Left ventricle myocardium inferior (tissue), 1 donor: ENCODE measurements at places on chromosomes 12 and 14.

DNA sequence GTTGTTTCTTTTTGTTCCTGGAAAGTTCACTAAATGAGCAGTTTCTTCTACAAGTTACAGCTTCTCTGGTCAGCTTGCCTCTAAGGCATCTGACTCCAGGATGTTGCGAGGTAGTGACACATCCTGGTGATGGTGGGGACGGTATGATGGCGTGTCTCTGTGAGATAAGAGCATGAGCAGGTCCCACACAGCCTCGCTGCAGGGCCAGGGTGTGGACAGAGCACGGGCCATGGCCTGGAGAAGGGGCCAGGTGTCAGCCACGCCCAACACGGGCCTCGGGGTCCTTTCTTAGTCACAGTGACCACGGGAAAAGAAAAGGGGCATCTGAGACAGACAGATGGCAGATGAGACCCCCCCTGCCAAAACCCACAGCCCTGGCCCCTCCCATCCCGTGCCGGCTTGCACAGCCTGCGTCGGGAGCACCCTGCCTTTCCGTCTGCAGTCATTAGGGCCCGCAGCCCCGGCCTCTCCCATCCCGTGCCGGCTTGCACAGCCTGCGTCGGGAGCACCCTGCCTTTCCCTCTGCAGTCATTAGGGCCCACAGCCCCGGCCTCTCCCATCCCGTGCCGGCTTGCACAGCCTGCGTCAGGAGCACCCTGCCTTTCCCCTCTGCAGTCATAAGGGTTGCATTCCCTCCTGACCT is 79.3 kb upstream of the DYNC1H1 start:
- DNase-seq: no peak

- DNase-seq: no peak
Observed at GRCh38 chr12:39986674-39987073, 119.2 kb downstream of the SLC2A13 start.

- peak; percentile 15 for DNase-seq
Observed at GRCh38 chr12:119902084-119902509, 25.0 kb upstream of the CIT start.

GRCh38 chr12:39178837-39179236 is 264.1 kb downstream of the KIF21A start:
- no peak for DNase-seq

DNA sequence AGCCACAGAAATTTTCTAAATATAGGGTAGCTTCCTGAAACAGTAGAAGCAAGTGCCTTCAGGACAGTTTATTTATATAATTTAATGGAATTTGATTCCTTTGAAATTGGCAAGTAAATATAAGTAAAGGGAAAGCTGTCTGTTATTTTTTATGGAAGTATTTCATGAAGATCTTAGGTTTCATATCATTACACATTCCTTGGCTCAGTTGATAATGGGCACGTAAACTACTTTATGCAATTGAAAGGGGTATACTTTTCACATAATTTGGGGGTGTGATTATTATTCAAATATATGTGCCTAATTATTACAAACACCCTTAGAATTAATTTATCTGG is 71.1 kb upstream of the RAP1B start:
- no peak for DNase-seq

GRCh38 chr12:66683073-66683472 is 4.2 kb upstream of the GRIP1 start:
- DNase-seq: no peak

DNA sequence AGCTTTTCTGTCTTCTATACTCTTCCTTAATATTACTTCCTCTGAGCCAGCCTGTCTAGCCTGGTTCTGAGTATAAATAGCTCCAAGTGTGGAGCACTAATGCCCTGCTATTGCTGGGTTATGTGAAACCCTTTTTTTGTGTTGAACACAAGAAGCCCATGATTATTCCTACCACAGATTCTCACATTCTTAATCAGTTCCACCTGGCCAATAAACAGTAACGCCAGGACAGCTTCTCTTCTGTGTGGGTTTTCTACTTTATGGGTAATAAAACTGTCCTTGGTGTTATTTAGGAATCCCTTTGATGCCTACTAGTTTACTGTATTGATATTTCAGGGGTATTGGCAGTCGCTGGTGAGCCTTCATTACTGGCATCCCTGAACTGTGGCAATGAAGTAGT is 48.9 kb upstream of the LRIG3 start:
- DNase-seq: no peak

- DNase-seq: no peak
Observed at GRCh38 chr14:90239139-90239538, 17.2 kb upstream of the PSMC1 start.

GRCh38 chr12:67697443-67697842 is 48.9 kb downstream of the DYRK2 start:
- no peak for DNase-seq

DNA sequence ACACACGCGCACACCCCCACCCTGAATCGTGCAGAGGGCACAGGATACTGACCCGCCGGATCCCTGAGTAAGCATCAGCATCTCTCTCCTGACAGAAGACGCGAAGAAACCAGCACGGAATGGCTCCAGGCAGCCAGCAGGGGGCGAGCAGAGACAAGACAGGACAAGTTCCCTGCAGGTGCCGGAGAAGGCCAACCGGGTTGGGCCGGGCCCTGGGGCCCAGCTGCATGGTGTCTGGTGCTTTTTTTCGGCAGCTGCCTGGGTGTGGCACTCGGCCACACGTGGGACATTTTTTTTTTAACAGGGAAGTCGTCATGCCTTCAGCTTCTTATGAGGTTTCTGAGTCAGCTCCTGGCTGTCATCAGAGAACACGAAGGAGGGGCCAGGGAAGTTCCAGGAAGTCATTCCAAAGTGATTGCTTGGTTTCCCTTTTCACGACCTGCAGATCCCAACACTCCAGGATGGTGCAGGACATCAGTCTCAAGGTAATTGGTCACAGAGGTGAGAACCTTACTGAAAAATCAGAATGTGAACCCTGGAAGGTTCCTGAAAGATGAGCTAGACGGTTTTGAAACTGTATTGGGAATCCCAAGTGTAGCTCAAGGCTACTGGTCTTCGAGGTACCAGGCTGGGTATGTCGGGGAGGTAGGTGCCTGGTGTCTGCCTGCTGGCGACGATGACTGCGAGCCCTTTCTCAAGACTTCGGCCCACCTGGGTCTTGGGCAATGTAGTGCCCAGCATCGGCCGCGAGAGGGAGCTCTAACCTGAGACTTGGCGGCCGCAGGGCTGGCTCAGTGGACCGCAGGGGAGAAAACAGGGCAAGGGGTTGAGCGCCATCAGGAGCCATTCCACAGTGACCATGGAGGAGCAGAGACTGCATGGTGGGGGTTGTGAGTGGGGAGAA is 190.8 kb upstream of the PRMT8 start:
- peak; percentile 90 for DNase-seq

DNA sequence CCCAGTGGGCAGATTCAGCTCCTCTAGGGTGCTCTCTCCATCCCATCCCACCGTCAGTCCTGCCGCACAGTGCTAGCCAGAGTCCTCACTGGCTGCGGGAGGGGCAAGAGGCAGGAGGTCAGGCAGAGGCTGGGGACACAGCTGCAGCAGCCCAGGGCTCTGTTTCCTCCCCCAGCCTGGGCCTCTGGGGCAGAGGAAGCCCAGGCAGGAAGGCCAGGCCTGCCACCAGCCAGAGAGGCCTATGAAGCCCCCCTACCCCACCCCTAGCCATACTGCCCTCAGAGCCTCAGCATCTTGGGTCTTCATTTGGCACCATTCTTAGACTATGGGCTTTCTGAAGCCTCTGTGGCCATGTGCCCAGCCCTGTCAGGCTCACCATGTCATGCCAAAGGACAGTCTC is 3.4 kb downstream of the ACVRL1 start:
- no peak for DNase-seq

GRCh38 chr14:52044791-52045522 is 23.9 kb downstream of the NID2 start:
- no peak for DNase-seq

DNA sequence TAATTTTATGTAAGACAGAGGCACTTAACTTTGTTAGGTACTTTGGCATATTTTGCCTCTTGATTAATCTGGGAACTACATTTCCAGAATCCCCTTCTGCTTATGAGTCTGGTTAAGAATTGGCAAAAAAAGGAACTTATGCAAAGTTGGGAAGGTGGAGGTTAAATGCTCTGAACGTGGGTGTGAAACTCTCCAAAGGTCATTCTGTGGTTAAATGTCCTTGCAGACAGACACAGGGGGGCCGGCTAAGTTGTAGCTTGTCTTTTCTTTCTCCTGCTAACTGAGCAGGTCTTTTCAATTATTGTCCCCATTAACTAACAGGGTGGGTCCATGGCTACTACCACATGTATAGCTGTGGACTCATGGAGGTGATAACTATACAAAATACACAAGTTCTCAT is 248.6 kb upstream of the NOVA1 start:
- DNase-seq: no peak
